Lower lobe of right lung (tissue), 2 donors: ENCODE measurements at places on chromosomes 3 and 15.

DNA sequence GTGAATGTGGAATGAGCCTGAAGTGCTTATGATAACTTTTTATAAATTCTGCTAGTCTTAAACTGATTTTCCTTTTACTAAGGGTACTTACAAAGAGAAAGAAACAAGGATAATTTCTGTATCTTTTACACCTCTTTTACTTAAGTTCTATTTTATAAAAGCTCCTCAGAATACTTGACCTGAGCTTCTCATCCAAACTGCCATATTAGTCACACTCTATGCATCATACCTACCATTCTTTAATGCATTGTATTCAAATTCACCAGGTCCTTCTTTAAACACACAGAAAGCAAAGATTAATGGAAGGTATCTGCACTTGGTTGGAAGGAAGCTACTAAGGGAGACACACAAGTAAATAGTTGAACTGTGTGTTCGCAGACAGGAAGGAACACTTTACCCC lies 1.6 kb upstream of the TOPAZ1 start:
- H3K4me1 ChIP-seq = peaks cover 11% of the 10 kb centered on the region
- no peaks in the 10 kb centered on the region for H3K27me3 ChIP-seq
- H3K36me3 ChIP-seq = no peaks in the 10 kb centered on the region
- H3K27ac ChIP-seq = no peak overlapping the region
- H3K4me3 ChIP-seq = no peak overlapping the region
- DNase-seq = no peak

- no peak overlapping the region for H3K27ac ChIP-seq
- H3K36me3 ChIP-seq = no peaks in the 10 kb centered on the region
- peaks cover 21% of the 10 kb centered on the region for H3K4me1 ChIP-seq
- H3K4me3 ChIP-seq = no peak overlapping the region
Measured at GRCh38 chr3:177348974-177349373, 151.7 kb upstream of the TBL1XR1 start.

- H3K27me3 ChIP-seq = no peaks in the 10 kb centered on the region
- H3K27ac ChIP-seq = no peak overlapping the region
- peaks cover 18% of the 10 kb centered on the region for H3K4me1 ChIP-seq
- H3K4me3 ChIP-seq = no peak overlapping the region
- DNase-seq = no peak
Measured at GRCh38 chr3:191347228-191347627, 16.9 kb upstream of the UTS2B start.

DNA sequence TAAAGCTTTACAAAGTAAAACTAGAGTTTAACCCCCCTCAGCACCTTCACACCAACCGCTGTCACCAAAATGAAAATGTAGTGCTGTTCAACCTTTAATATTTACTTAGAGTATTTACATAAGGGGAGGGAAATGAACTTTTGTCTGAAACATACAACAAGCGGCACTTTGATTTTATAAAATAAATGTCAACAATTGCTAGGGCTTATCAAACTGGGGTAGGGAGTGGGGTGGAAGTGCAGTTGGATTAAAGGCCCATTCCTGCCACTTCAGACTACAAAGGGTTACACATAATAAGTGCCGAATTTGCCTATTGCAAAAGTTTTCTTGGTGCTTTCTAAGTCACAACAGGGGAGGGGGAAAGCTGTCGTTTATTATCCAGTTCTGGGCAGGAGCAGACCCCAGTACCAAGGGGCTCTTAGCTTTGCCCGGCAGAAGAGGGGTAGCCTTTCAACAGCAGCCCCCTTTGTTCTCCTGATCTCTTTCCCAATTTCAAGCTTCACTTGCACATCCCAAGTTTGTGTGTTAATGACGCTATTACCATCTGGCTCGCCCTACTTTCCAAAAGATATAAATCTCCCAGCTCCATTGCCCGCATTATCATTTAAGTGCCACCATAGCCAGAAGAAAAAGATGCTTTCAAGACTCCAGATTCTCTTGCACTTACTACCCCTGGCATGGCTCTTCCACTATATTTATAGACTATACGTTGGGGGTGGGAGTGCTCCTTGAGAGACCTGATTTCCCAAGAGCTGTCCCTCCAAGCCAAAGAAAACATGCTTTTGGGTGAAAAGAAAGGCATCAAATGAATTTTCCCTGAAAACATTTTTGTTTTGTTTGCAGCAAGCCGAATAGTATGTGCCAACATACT lies 17.0 kb downstream of the SOX2 start:
- no peaks in the 10 kb centered on the region for H3K36me3 ChIP-seq
- peaks cover 21% of the 10 kb centered on the region for H3K4me1 ChIP-seq
- H3K27ac ChIP-seq = no peak overlapping the region
- H3K27me3 ChIP-seq = peaks cover 81% of the 10 kb centered on the region
- no peak for DNase-seq
- H3K4me3 ChIP-seq = no peak overlapping the region

- H3K4me3 ChIP-seq = no peak overlapping the region
- peak; percentile 10 for DNase-seq
- H3K27me3 ChIP-seq = no peaks in the 10 kb centered on the region
- no peaks in the 10 kb centered on the region for H3K36me3 ChIP-seq
- peaks cover 7% of the 10 kb centered on the region for H3K4me1 ChIP-seq
- H3K27ac ChIP-seq = no peak overlapping the region
Measured at GRCh38 chr15:77021088-77021481, 26.2 kb downstream of the PSTPIP1 start.

GRCh38 chr3:27576171-27576570 lies 92.0 kb upstream of the SLC4A7 start:
- no peaks in the 10 kb centered on the region for H3K4me1 ChIP-seq
- no peak overlapping the region for H3K27ac ChIP-seq
- no peak overlapping the region for H3K4me3 ChIP-seq
- H3K27me3 ChIP-seq = no peaks in the 10 kb centered on the region
- H3K36me3 ChIP-seq = no peaks in the 10 kb centered on the region

DNA sequence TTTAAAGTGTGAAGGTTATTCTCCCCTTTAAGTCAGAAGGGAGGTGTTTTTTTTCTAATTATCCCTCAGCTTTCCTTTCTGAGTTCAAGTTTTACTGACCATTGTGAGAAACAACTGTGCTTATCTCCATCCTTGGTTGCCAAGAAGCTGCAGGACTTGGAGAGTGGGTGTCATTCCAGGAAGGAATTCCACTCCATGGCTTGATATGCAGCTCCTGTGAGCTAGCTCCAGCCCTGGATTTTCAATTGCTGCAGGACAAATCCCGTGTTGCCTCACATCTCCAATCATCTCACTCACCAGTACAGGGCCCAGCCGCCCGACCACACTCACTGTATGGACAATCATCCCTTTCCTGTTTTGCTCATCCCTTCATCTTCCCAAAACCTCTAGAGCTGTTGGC lies 122.5 kb downstream of the IGSF11 start:
- H3K4me3 ChIP-seq = no peak overlapping the region
- no peaks in the 10 kb centered on the region for H3K4me1 ChIP-seq
